PC-3 (cell line): ENCODE measurements at places on chromosomes 1 and 21. TPM values are rescaled to one million over a fixed set of nuclear protein-coding genes. Genes with fewer than 3 reads are reported as not detected.

NIT1 gene
- 18.1 and 27.0 TPM in 2 replicates for total RNA-seq

KCNE2 gene
- not detected in 2 replicates for total RNA-seq

C1QTNF12 gene
- 2.8 and 3.9 TPM in 2 replicates for total RNA-seq

BTBD19 gene
- total RNA-seq = 0.58 and 4.3 TPM in 2 replicates

LRRC8C gene
- 3.4 and 4.3 TPM in 2 replicates for total RNA-seq

TSSK3 gene
- not detected in 2 replicates for total RNA-seq

SPRR3 gene
- 0.51 TPM in 1 of 2 replicates, not detected in the other for total RNA-seq

NIBAN1 gene
- total RNA-seq = 6.9 and 8.2 TPM in 2 replicates

C1orf141 gene
- not detected in 2 replicates for total RNA-seq

PAQR6 gene
- total RNA-seq = 6.6 and 7.2 TPM in 2 replicates

BTF3L4 gene
- 33.8 and 50.4 TPM in 2 replicates for total RNA-seq

BNIPL gene
- total RNA-seq = 0.51 and 2.4 TPM in 2 replicates

HMCN1 gene
- total RNA-seq = 0.66 and 3.3 TPM in 2 replicates

TXNIP gene
- total RNA-seq = 45.3 and 66.6 TPM in 2 replicates

RIMKLA gene
- total RNA-seq = 3.5 and 4.5 TPM in 2 replicates

CIART gene
- total RNA-seq = 19.0 and 27.0 TPM in 2 replicates

IVL gene
- total RNA-seq = 0.55 and 1.0 TPM in 2 replicates

LIPI gene
- total RNA-seq = not detected in 2 replicates

KRTAP13-1 gene
- total RNA-seq = not detected in 2 replicates

SLC44A5 gene
- not detected in 2 replicates for total RNA-seq

FMO1 gene
- total RNA-seq = not detected in 2 replicates
